ENCODE measurements at places on chromosomes 5 and 9. TPM values are rescaled to one million over a fixed set of nuclear protein-coding genes. Genes with fewer than 3 reads are reported as not detected.

Gene CCDC127
- polyA plus RNA-seq: 4.3 TPM

DNA sequence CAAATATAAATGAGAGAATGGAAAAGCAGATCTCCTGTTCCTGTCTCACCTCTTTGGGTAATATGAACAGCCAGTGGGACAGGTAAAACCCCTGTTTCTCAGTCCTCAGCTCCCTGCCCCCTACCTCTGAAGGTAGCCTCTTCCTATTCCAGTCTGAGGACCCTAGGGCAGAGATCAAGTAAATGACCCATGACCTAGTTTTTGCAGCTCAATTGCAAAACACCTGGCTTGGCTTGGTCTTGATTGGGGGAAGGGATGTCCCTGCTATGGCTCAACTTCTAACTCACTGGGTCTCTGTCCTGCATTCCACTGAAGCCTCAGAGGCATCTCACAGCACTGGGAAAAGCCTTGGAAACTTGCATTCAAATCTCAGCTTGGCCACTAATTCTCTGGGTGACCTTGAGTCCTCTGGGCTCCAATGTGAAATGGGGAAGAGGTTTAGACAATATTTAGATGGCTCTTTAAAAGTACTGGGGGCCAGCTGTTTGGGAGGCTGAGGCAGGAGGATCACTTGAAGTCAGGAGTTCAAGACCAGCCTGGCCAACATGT is 1.6 kb upstream of the GALT start:
- no peak for DNase-seq
- no peak overlapping the region for H3K27ac ChIP-seq
- peaks cover 19% of the 10 kb centered on the region for H3K4me1 ChIP-seq
- H3K4me3 ChIP-seq: no peak overlapping the region

- no peak overlapping the region for H3K27ac ChIP-seq
- DNase-seq: no peak
- H3K4me3 ChIP-seq: no peak overlapping the region
- H3K36me3 ChIP-seq: no peaks in the 10 kb centered on the region
- no peaks in the 10 kb centered on the region for H3K4me1 ChIP-seq
Observed at GRCh38 chr5:109351988-109352864, 57.5 kb downstream of the PJA2 start.

DNA sequence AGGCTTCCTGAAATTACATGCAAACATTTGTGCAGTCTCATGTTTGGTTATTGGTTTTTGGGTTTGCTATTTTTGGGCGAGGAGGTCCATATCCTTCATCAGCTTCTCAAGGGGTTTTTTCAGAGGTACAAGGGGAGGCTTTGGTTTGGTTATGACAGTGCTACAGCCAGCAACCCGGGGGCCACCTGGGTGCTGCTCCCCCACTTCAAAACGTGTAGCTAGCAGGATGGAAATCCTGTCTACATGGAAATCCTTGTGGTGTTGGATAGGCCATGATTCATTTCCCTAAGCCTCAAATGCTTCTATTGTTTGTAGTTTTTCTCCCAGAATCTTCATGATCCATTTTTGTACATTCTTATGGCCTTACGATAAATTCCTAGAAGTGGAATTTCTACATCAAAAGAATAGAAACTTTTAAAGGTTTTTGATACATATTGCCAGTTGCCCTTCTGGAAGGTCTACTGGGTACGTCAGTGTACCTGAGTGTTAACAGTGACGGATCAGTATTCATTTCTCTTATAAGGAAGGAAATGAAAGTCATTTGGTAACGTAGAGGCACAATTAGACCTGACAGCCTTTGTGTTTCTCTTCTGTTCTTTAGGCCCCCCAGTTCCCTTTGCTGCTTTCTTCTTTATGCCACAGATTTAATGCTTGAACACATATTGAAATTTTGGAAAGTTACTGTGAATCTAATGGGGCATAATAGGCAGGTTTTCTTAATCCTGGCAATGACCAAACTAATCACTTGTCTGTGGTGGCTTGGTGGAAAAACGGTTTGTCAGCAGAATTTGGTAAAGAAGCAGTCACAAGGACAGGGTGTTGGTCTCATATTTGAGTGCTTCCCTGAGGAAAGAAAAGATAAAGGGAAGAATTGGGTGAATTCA is 69.7 kb upstream of the ABL1 start:
- H3K4me3 ChIP-seq: no peak overlapping the region
- H3K36me3 ChIP-seq: no peaks in the 10 kb centered on the region
- no peaks in the 10 kb centered on the region for H3K27me3 ChIP-seq
- H3K27ac ChIP-seq: no peak overlapping the region
- peaks cover 38% of the 10 kb centered on the region for H3K4me1 ChIP-seq

GRCh38 chr9:137707361-137707760 is 88.6 kb downstream of the EHMT1 start:
- no peak for DNase-seq
- H3K4me1 ChIP-seq: peaks cover 24% of the 10 kb centered on the region
- peaks cover 13% of the 10 kb centered on the region for H3K36me3 ChIP-seq
- H3K27ac ChIP-seq: no peak overlapping the region

Gene PCDHB13
- polyA plus RNA-seq: 1.3 TPM

- DNase-seq: no peak
- no peak overlapping the region for H3K4me3 ChIP-seq
- no peaks in the 10 kb centered on the region for H3K36me3 ChIP-seq
- H3K27me3 ChIP-seq: no peaks in the 10 kb centered on the region
- H3K27ac ChIP-seq: no peak overlapping the region
- H3K4me1 ChIP-seq: peaks cover 28% of the 10 kb centered on the region
Observed at GRCh38 chr5:34684281-34684979, 28.3 kb downstream of the RAI14 start.

Gene PCDHGC3
- polyA plus RNA-seq: 48.6 TPM

Gene PCDHB10
- polyA plus RNA-seq: 0.59 TPM

- no peaks in the 10 kb centered on the region for H3K4me1 ChIP-seq
- H3K27me3 ChIP-seq: no peaks in the 10 kb centered on the region
- no peak for DNase-seq
- H3K4me3 ChIP-seq: no peak overlapping the region
Observed at GRCh38 chr9:105621001-105621400, 41.3 kb upstream of the TAL2 start.

Gene SLC36A3
- polyA plus RNA-seq: not detected

Gene PRDM9
- not detected for polyA plus RNA-seq

DNA sequence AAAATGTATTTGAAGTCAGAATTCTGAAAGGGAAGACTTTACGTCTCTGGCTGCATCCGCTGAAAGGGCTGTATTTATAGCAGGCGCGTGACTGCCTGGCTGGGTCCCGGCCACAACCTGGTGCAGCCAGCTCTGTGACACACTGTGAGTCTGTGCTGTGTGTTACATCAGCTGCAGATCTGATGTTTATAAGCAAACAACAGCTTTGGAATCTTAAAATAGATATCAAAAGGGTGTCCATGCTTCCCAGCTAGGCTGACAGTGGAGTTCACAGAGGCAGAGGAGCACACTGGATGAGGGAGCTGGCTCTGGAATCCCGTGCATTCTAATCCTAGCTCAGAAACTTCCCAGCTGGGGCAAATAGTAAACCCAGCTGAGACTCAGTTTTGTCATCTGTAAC is 433.4 kb upstream of the BRINP1 start:
- H3K4me1 ChIP-seq: peaks cover 17% of the 10 kb centered on the region
- H3K27ac ChIP-seq: peak overlapping the region; percentile 64
- no peaks in the 10 kb centered on the region for H3K27me3 ChIP-seq
- H3K4me3 ChIP-seq: no peak overlapping the region
- H3K36me3 ChIP-seq: no peaks in the 10 kb centered on the region
- DNase-seq: peak; percentile 45

GRCh38 chr5:168941901-168942300 is 359.0 kb downstream of the SLIT3 start:
- no peak overlapping the region for H3K27ac ChIP-seq
- H3K36me3 ChIP-seq: no peaks in the 10 kb centered on the region
- H3K4me1 ChIP-seq: peaks cover 10% of the 10 kb centered on the region
- H3K27me3 ChIP-seq: no peaks in the 10 kb centered on the region
- DNase-seq: no peak

DNA sequence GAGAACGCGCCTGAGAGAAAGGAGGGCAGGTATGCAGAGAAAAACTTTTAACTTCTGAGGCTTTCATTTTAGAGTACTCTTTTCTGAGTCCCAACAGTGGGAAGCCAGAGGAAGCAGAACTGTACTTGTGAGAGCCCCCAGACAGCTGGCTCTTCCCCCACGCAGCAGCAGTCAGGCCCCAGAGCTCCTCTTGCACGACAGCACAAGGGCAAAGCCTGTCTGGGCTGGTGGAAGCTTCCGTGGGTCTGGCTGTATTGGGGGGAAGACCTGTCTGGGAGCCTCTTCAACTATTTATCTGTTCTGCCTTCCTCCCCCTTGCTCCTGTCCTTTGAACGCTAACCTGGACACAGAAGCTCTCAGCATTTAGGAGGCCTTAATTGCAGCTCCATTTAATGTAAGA is 68.2 kb downstream of the THBS4 start:
- no peak for DNase-seq
- H3K27me3 ChIP-seq: no peaks in the 10 kb centered on the region
- no peaks in the 10 kb centered on the region for H3K36me3 ChIP-seq
- H3K27ac ChIP-seq: no peak overlapping the region
- no peak overlapping the region for H3K4me3 ChIP-seq

DNA sequence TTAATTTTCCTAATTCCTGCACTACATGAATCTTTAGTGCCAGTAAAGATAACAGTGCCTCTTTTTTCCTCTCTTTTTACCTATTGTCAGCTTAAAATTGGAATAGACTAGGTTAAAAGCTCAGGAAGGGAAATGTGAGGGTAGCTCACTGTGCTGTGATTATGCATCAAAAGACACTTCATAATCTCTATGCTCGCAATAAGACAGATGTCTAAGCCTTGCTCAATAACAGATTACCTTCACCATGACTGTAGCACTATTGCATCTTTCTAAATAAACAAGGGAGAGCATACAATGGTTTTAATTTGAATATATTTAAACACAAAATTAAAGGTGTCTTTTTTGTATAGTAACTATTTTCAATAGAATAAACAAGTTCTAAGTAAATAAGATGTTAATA is 130.1 kb downstream of the FBN2 start:
- H3K4me1 ChIP-seq: no peaks in the 10 kb centered on the region
- H3K4me3 ChIP-seq: no peak overlapping the region

DNA sequence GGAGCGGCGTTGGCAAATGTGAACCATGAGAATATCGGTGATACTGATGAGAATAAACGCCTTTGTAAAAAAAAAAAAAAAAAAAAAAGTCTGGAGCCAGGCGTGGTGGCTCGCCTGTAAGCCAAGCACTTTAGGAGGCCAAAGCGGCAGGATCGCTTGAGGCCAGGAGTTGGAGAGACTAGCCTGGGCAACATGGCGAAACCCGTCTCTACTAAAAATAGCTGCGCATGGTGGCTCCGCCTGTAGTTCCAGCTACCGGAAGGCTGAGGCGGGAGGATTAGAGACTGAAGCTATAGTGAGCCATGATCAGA is 425 bp upstream of the NFX1 start:
- peaks cover 49% of the 10 kb centered on the region for H3K36me3 ChIP-seq
- peaks cover 36% of the 10 kb centered on the region for H3K4me1 ChIP-seq
- peak overlapping the region; percentile 77 for H3K4me3 ChIP-seq
- H3K27ac ChIP-seq: peak overlapping the region; percentile 98

GRCh38 chr5:38783011-38783561 is 62.7 kb upstream of the OSMR start:
- no peaks in the 10 kb centered on the region for H3K36me3 ChIP-seq
- DNase-seq: peak; percentile 38
- H3K27me3 ChIP-seq: no peaks in the 10 kb centered on the region
- peak overlapping the region; percentile 35 for H3K27ac ChIP-seq
- H3K4me3 ChIP-seq: no peak overlapping the region

Gene EEIG1
- polyA plus RNA-seq: 13.0 TPM

DNA sequence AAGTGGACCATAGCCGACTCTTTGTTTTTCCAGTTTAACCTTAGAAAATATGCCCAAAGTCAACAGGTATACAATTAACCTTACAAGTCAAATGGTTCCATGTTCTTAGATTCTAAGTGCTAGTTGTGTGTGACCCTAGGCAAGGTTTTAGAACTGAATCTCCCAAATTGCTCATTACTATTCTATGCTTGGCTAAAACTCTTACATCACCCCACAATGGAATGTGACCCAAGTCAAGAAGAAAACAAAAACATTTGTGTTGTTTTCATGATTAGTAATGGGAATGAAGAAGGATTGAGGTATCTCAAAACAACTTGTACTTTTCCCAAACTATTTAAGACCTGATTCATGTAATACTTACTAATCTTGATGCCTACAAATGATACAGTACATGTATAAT is 159.2 kb downstream of the ARRDC3 start:
- H3K27ac ChIP-seq: no peak overlapping the region
- no peak overlapping the region for H3K4me3 ChIP-seq
- no peak for DNase-seq
- H3K4me1 ChIP-seq: peaks cover 9% of the 10 kb centered on the region
- H3K27me3 ChIP-seq: no peaks in the 10 kb centered on the region
- H3K36me3 ChIP-seq: no peaks in the 10 kb centered on the region

DNA sequence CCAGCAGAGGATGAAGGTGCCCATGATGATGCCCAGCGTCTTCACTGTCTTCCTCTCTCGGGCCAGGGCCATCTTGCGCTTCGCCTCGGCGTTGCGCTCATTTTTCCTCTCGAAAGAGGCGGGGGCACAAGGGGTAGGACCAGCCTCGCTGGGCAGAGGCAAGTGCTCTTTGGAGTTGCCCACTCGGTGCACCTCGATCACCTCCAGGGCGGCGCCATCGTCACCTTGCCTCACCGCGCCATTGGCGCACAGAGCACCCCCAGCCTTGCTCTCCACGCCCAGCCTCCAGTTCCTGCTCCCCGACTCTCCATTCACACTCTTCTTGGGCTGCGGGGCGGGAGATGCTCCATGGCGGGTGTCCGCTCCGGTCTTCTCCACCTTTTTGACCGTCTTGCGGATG is 1.6 kb downstream of the HTR1A start:
- H3K4me3 ChIP-seq: no peak overlapping the region
- no peaks in the 10 kb centered on the region for H3K36me3 ChIP-seq
- H3K27ac ChIP-seq: no peak overlapping the region
- no peaks in the 10 kb centered on the region for H3K4me1 ChIP-seq

- peak overlapping the region; percentile 86 for H3K4me3 ChIP-seq
- DNase-seq: no peak
- peaks cover 47% of the 10 kb centered on the region for H3K4me1 ChIP-seq
- H3K36me3 ChIP-seq: no peaks in the 10 kb centered on the region
- peak overlapping the region; percentile 96 for H3K27ac ChIP-seq
- no peaks in the 10 kb centered on the region for H3K27me3 ChIP-seq
Observed at GRCh38 chr9:14316602-14317300, 2.8 kb upstream of the NFIB start.

GRCh38 chr5:83404182-83404716 is 67.3 kb upstream of the VCAN start:
- peaks cover 14% of the 10 kb centered on the region for H3K4me1 ChIP-seq
- H3K4me3 ChIP-seq: no peak overlapping the region
- peak overlapping the region; percentile 49 for H3K27ac ChIP-seq
- no peak for DNase-seq

Gene TIFAB
- polyA plus RNA-seq: not detected

Gene SLC4A9
- polyA plus RNA-seq: 0.01 TPM

Gene FGFR4
- 2.4 TPM for polyA plus RNA-seq

DNA sequence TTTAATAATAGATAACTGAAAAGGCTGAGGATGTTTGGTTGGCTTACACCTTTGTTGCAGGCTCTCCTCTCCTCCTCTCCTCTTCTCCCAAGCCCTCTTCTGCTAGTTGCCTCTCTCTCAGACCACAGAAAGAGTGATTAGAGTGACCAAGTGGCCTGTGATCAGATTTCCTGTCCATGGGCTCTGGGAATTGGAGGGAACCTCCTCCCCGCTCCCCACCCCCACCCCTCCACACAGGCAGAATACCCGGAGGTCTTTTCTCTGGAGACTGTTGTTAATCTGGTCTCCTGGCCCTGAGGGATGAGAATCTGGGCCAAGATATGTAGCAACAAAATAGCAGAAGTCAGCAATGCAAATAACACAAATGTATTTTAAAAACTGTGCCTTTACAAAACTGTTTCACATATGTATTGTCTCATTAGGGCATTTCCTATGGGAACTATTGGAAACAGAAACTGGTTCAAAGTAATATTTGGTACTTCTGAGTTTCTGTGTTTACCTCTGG is 361.3 kb downstream of the NR2F1-AS1 start:
- no peak overlapping the region for H3K4me3 ChIP-seq
- no peak overlapping the region for H3K27ac ChIP-seq
- no peaks in the 10 kb centered on the region for H3K4me1 ChIP-seq

Gene PCDHGB4
- 0.96 TPM for polyA plus RNA-seq

Gene PDE6A
- polyA plus RNA-seq: 0.06 TPM

All from heart right ventricle (tissue), 16 donors.